GM10248 (cell line): ENCODE measurements at places on chromosomes 6 and 20.

- DNase-seq = no peak
These were observed 27.8 kb downstream of the CASS4 start for GRCh38 chr20:56439771-56440291.

DNA sequence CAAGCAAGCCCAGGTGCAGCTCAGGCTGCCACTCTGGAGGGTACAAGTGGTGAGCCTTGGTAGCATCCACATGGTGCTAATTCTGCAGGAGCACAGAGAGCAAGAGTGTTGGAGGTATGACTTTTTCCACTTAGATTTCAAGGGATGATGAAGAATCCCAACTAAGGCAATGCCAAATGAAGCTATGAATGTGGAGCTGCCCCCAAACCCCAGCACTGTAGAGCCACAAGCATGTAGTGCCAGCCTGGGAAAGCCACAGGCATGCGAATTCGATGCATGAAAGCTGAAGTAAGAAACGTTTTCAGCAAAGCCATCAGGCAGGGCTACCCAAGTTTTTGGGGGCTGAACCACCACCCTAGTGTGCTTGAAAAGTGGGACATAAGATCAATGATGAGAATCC lies 251.1 kb downstream of the HAO1 start:
- DNase-seq = no peak

- no peak for DNase-seq
These were observed 55.5 kb downstream of the TTI1 start for GRCh38 chr20:37977786-37978185.

DNA sequence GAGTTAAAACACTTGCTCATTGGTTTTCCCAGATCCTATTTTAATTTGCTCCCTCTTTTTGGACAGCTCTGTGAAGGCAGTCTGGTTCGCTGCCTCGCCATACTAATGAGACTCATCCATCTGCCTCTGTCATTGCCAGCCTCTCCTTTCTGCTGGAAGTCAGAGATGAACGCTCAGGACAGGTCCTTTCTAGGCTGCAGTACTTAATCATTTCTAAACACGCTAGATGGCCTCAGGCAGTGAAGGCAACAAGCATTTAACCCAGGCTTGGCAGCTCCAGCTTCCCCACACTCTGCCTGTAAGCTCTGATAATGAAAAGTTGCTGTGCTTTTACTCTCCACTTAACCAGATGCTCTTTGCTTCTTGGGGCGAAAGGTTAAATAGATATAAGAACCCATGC lies 286.7 kb upstream of the POU3F2 start:
- no peak for DNase-seq

DNA sequence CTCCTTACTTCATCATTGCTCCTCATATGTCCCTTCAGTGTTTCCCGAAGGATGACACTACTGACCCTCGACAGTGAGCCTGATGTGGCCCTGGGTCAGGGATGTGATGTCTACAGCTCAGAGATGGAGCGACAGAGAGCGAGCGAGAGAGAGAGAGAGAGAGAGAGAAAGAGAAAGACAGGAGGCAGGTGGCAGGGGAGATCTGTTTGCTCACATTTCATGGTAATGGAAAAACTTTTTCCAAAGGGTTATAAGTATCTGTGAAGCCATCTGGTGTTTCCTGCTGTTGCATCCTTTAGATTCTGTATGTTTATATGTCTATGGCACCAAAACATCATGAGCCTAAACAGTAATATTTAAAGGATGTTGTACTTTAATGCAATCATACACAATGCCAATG lies 77.2 kb downstream of the PPP1R3G start:
- no peak for DNase-seq

DNA sequence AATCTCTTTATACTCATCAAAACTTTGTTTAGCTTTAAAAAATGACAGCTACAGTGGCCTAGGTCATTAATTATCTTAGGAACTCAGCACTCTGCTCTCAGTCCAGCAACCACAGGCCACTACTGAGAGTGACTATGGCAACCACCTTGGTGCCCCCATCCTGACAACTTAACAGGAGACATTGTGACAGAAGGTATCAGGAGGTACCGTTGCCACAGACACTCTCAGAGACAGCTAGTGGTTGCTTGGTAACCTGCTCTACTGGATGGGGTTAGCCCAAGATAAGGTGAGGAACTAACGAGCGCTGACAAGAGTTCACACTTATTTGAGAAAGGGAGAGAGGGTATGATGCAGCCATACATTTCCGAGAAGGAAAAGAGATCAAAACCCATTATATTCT lies 76.1 kb upstream of the TFAP2D start:
- no peak for DNase-seq

DNA sequence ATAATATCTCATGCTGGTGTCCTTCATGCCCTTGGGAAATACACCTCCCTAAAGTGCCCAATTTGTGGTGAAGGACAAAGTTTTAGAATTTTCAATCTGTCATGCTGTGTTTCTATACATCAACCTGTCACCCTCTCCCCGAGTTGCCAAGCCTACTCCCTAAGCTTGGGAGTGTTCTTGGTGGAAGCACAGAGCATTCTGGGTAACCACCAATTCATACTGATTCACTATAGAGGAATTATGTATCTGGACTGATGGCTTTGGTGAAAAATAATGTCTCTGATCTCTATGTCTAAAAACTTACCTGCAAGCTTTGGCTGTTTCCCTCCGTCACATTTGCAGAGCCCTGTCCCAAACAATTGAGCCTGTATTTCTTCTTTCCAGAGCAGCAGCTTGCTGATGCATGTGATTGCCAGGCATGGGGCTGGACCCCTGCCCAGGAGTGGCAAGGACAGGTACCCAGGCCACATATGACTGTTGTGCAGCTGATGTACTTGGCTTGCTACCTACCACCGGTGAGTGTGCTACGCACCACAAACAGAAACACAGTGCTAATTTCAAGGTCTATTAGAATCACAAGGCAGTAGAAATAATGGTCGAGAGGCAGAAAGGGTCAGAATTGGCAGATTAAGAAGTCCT lies 202.8 kb upstream of the CITED2 start:
- DNase-seq = no peak

DNA sequence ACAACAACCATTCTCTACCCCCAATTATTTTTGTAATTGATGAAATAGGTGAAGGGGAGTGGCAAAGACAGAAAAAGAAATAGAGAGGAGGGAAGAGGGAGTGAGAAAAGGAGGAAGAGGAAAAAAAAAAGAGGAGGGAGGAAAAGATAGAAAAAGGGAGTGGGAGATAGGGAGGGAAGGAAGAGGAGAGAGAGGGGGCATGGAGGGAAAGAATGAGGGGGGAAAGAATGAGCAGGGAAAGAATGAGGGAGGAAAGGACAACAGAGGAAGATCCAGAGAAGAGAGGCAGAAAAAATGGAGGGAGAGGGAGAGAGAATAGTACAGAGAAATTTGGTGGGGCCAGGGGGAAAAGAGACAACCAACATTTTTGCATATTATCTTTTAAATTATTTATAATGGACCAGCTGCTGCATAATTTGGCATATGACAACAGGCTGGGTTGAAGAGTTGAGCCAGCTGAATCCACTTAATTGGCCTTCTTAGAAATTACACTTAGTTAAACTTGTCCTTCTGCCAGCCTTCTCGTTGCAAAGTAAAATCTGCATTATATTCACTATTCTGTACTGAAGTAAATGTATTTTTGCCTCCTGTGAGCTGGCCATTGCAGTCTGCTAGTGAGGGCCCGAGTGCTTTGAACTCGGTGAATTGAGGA lies 101.0 kb downstream of the ARHGAP18 start:
- no peak for DNase-seq

DNA sequence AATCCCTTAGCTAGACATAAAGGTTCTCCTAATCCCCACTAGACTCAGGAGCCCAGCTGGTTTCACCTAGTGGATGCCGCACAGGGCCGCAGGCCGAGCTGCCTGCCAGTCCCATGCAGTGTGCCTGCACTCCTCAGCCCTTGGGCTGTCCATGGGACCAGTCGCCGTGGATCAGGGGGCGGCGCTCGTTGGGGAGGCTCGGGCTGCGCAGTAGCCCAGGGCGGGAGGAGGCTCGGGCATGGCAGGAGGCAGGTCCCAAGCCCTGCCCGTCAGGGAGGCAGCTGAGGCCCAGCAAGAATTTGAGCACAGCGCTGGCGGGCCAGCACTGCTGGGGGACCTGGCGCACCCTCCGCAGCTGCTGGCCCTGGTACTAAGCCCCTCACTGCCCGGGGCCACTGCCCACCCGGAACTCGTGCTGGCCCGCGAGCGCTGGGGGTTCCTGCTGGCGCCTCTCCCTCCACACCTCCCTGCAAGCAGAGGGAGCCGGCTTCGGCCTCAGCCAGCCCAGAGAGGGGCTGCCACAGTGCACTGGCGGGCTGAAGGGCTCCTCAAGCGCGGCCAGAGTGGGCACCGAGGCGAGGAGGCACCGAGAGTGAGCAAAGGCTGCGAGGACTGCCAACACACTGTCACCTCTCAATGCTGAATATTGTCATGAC lies 307.8 kb downstream of the C6orf118 start:
- DNase-seq = no peak

- no peak for DNase-seq
These were observed 100.3 kb upstream of the MTHFD1L start for GRCh38 chr6:150765067-150765764.

GRCh38 chr20:19783966-19784401 lies 25.9 kb downstream of the RIN2 start:
- DNase-seq = no peak

GRCh38 chr6:12113190-12113577 lies 101.1 kb downstream of the HIVEP1 start:
- DNase-seq = peak; percentile 49

- no peak for DNase-seq
These were observed 60.1 kb upstream of the MAP3K7 start for GRCh38 chr6:90646940-90647339.

- peak; percentile 61 for DNase-seq
These were observed 106.0 kb upstream of the CST7 start for GRCh38 chr20:24842918-24843715.

GRCh38 chr20:38246357-38247165 lies 14.0 kb downstream of the KIAA1755 start:
- no peak for DNase-seq

- no peak for DNase-seq
These were observed 64.4 kb downstream of the FILIP1 start for GRCh38 chr6:75429061-75429703.

DNA sequence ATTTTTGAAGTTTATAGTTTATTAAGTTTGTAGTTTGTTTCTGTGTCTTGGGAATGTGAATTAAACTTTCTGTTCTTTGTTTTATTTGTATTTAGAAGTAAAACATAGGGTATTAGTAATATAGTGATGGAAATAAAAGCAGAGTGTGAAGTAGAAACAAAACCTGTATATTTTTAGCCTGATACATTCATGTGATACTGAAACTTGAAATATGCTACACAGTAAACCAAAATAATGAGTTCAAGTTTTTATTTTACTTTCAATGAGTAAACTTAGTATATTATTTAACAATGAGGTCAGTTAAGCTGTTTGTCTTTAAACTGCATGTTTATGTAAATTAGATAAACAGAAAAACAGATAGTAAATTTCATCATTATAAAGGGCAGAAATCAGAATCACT lies 1592.6 kb downstream of the GRIK2 start:
- no peak for DNase-seq

GRCh38 chr6:106066989-106067388 lies 19.1 kb upstream of the PRDM1 start:
- no peak for DNase-seq

- no peak for DNase-seq
These were observed 118.8 kb downstream of the MAP3K7 start for GRCh38 chr6:90468080-90468479.

- no peak for DNase-seq
These were observed 13.4 kb downstream of the LGSN start for GRCh38 chr6:63306420-63306819.

GRCh38 chr20:36482044-36482473 lies 59.3 kb upstream of the MYL9 start:
- no peak for DNase-seq

DNA sequence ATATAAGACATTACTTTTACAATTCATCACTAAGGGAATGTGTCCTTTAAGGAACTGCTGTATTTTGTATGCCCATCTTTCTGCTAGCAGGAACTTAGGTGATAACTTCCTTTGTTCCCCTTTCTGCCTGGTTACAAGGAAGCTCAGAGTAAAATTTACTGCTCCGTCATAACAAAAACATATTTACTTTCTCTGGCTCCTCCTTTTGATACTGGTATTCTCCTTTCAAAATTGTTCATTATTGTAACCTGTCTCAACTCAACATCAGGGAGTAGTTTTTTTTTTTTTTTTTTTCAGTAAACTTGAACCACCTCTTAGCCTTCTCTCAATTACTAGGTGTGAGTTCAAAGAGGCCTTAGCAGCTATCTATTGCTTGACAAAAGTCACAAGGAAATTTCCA lies 37.1 kb downstream of the RIPOR2 start:
- no peak for DNase-seq

DNA sequence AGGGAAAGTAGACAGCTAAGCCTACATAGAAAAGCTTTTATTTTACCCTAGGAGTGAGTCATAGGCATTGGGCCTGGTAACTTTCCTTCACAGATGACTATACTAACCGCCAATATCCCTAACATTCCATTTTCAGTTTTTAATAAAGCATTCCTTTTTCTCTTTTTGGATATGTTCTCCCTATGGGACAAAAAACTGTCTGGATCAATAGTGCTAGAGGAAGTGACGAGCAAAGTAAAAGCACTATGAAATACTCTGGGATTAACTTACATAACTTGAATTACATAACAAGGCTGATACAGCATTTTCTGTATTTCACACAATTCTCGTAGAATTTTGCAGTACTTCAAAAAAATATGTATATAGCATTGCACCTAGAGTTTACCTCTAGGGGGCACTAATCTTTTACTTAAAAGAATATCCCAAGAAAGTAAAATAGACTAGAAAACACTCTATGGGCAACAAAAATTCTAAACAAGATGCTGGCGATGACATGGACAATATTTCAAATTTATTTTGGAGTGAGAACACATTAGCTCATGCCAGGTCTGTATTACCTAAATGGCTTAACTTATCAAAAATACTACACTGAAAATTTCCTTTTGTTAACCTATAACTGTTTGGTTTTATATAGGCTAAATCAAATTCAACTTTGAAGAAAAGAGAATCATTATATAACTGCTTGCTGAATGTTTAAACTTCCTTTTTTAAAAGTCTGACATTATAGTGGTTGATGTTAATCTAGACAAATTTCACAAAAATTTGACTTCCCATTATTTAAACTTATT lies 66.3 kb upstream of the DST start:
- DNase-seq = peak; percentile 41

- DNase-seq = no peak
These were observed 38.1 kb downstream of the BICRAL start for GRCh38 chr6:42819803-42820511.

DNA sequence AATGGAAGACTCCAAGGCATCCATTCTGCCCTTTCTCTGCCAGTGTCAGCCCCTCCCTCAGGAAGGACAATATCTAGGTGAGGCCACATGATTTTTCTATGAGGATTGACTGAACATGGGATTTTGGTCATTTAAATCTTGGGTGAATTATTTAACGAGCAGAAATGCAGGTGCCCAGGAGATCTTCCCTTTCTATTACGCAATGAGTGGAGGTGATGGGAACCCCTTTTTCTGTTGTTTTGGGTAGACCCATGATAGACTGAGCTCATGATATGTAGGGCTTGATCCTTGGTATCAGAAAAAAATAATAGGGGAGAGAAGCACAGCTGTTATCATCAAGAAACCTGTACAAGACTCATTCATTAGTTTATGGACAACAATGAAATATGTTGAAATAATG lies 112.6 kb upstream of the SPTLC3 start:
- no peak for DNase-seq
